Fibroblast of lung (primary cell): ENCODE measurements at places on chromosomes 12 and 14. TPM values are rescaled to one million over a fixed set of nuclear protein-coding genes. Genes with fewer than 3 reads are reported as not detected.

Gene HOXC4
- total RNA-seq = 0.17 and 0.26 TPM in 2 replicates

Gene PROX2
- not detected in 2 replicates for total RNA-seq

Gene TPH2
- total RNA-seq = not detected in 2 replicates

Gene KIF26A
- total RNA-seq = under 0.01 and 2.0 TPM in 2 replicates

Gene TMTC1
- total RNA-seq = 92.5 and 222 TPM in 2 replicates

Gene DNM1L
- 51.4 and 59.6 TPM in 2 replicates for total RNA-seq

DNA sequence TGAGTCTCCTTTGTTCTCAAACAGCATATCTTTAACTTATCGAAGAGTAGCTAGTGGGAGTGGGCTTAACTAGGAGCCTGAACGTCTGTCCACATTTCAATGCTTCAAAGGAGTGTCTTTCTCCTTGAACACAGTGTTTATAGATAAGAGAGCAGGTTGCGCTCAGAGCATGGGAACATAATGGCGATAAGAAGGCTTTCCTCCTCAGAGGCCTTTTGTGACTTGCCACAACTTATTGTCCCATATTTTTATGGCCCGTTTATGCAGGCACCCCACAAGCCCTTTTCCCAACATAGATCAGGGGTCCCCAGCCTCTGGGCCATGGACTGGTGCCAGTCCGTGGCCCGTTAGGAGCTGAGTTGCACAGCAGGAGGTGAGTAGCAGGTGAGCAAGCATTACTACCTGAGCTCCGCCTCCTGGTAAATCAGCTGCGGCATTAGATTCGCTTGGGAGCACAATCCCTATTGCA is 2.6 kb upstream of the DDX47 start:
- no peaks in the 10 kb centered on the region for H3K36me3 ChIP-seq
- H3K27ac ChIP-seq = no peak overlapping the region
- no peak overlapping the region for H3K4me3 ChIP-seq
- peaks cover 7% of the 10 kb centered on the region for H3K4me1 ChIP-seq
- DNase-seq = no peak

DNA sequence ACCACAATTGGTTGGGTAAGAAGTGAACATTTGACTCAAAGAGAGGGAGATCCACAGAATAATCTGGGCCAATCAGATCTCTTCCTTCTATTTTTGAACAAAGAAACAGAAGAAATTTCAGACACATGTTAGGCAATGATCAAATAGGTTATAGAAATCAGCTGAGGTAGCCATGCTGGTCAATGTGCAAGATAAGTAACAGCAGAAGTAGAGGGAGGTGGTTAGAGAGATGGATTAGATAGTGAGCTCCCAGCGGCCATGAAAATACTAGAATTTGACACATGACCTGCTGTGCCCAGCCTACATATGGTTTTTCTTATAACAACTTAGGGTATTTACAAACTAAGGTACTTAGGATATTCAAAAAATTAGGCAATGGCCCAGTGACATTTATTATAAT is 230.9 kb upstream of the ARID2 start:
- H3K4me3 ChIP-seq = no peak overlapping the region
- no peak overlapping the region for H3K27ac ChIP-seq
- no peaks in the 10 kb centered on the region for H3K27me3 ChIP-seq
- no peaks in the 10 kb centered on the region for H3K36me3 ChIP-seq

DNA sequence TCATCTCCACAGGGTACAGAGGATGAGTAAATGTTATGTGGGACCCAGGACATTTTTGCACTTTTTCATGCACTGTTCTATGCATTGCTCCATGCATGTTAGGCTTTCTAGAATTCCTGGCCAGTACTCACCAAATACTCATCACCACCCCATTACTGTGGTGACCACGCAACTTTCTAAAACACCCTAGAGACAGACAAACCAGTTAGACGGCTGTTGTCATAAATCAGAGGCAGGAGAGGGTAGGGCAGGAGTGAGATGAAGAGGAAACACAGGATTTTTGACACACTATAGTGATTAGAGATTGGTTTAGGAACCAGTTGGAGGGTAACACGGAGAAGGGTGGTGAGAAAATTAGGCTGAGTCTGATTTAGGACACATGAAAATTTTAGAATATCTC is 59.3 kb downstream of the IFNG start:
- no peak for DNase-seq
- H3K4me1 ChIP-seq = no peaks in the 10 kb centered on the region
- H3K27ac ChIP-seq = no peak overlapping the region
- no peaks in the 10 kb centered on the region for H3K36me3 ChIP-seq
- H3K27me3 ChIP-seq = no peaks in the 10 kb centered on the region
- no peak overlapping the region for H3K4me3 ChIP-seq

DNA sequence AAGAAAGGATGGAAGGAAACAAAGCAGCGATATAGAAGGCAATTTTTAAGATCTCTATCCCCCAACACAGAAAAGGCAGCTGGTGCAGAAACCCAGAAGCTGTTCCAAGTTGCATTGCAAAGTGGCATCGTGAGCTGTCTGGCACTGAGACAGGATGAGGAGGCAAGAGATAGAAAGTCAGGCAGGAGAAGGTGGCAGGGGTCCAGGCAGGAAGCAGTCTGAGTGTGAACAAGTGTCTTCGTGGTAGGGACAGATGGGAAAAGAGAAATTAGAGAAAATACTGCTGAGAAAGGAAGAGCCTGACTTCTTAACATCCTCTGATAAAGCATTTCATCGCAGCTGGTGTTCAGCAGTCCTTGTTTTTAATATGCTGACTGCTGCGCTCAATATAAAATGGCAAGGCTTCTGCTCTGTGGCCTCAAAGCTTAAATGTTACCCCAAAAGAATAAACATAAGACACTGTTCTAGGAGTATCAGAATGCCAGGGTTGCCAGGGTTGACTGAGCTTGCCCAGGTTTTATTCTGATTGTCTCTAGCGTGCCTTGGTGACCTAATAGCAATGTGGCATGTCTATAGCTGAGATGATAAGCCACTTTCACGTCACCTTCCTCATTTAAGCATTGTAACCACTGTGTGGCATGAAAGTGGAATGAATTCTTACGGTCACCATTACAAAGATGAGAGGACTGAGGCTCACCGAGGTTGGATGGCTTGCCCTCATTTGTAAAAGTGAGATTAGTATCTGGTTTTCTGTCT is 397.6 kb downstream of the NUAK1 start:
- no peak overlapping the region for H3K4me3 ChIP-seq
- H3K27ac ChIP-seq = no peak overlapping the region
- peak; percentile 28 for DNase-seq
- no peaks in the 10 kb centered on the region for H3K4me1 ChIP-seq
- no peaks in the 10 kb centered on the region for H3K36me3 ChIP-seq
- H3K27me3 ChIP-seq = no peaks in the 10 kb centered on the region

- no peak overlapping the region for H3K4me3 ChIP-seq
- no peaks in the 10 kb centered on the region for H3K36me3 ChIP-seq
- peaks cover 3% of the 10 kb centered on the region for H3K4me1 ChIP-seq
- no peak for DNase-seq
Measured at GRCh38 chr14:30998100-30998706, 27.2 kb upstream of the AP4S1 start.

GRCh38 chr14:33332497-33332896 is 393.8 kb downstream of the NPAS3 start:
- DNase-seq = no peak
- no peak overlapping the region for H3K4me3 ChIP-seq
- H3K27me3 ChIP-seq = no peaks in the 10 kb centered on the region
- no peaks in the 10 kb centered on the region for H3K4me1 ChIP-seq

DNA sequence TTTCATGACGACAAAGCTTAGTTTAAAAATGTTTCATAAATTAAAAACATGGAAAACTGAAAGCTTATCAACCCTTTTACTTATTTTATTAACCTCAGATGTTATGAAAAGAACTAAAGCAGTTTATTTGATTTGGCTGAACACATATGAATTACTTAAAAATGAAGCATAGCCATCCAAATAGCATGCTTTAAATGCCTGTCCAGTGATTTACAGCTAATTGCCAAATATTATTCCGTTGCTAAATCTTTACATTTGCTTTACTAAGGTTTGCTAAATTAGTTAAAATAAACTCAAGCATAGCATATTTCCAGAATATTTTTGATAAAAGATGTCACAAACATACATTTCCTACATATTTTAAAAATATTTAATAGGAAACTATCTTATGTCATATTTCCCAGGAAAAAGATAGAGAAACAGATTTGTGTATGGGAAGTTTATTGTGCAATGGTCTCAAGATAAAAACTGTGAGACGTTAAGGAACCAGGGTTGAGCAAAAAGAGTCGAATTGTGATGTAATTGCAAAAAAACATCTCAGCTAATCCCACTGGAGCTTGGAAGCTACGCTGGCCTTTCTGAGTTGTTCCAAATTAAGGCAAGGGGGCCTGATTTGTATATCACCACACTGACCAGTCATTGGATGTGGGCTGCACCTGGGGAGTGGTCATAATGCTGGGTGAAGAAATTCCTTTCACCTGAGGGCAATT is 25.8 kb downstream of the GPR135 start:
- DNase-seq = peak; percentile 81
- no peaks in the 10 kb centered on the region for H3K36me3 ChIP-seq
- peaks cover 17% of the 10 kb centered on the region for H3K4me1 ChIP-seq
- H3K27me3 ChIP-seq = no peaks in the 10 kb centered on the region

DNA sequence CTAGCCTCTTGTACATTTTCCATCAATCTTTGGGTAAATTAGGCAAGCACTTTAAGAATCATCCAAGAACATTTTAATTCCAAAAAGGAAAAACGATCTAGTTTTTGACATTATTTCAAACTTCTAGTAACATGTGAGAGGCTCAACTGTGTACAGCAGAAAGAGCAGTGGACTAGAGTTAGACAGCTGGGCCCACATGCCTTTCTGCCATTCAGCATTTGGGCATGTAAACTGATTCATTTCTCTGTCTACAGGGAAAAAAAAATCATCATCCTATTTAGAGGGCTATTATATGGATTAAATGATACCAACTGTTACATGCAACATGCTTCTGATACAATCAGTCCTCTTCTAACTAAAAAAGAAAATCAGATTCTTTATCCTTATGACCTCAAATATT is 17.7 kb downstream of the ATP2B1 start:
- no peak overlapping the region for H3K27ac ChIP-seq
- H3K36me3 ChIP-seq = no peaks in the 10 kb centered on the region
- H3K4me1 ChIP-seq = peaks cover 2% of the 10 kb centered on the region
- no peaks in the 10 kb centered on the region for H3K27me3 ChIP-seq
- no peak overlapping the region for H3K4me3 ChIP-seq
- peak; percentile 51 for DNase-seq

DNA sequence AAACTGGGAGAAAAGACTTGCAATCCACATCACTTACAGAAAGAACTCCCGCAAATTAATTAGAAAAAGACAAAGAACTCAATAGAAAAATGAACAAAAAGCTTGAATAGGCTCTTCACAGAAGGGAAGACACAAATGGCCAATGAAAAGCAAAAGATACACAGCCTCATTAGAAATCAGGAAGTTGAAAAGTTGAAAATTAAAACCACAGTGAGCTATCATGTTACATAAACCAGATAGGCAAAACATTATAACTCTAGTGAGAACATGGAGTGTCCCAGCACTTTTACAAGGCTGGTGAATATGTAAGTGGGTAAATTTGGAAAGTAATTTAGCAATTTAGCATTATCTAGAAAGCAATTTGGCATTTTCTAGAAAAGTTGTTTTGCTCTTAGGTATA is 158.4 kb upstream of the RASSF8 start:
- no peaks in the 10 kb centered on the region for H3K4me1 ChIP-seq
- H3K36me3 ChIP-seq = no peaks in the 10 kb centered on the region
- no peak overlapping the region for H3K27ac ChIP-seq

GRCh38 chr14:60963761-60964160 is 17.1 kb downstream of the TRMT5 start:
- no peaks in the 10 kb centered on the region for H3K27me3 ChIP-seq
- DNase-seq = no peak
- H3K4me1 ChIP-seq = no peaks in the 10 kb centered on the region
- no peak overlapping the region for H3K4me3 ChIP-seq
- no peak overlapping the region for H3K27ac ChIP-seq

DNA sequence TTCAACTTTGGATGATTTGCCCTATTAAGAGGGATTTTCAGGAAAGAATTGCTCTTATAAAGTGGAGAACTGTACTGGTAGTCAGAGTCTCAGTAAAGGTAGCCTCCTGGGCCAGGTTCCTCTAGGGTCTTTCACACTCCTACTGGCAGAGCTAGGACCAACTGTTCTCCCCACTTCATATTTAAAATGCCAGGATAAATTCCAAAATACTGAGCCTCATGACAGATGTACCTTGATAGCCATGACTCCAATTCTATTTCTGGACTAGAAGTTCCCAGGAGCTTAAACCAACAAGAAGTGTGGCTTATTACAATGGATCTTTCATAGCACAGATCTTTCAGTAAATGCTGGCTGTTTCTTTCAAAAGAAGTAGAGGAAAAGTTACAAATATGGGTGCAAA is 126.5 kb downstream of the C12orf75 start:
- no peak for DNase-seq
- no peak overlapping the region for H3K4me3 ChIP-seq
- no peaks in the 10 kb centered on the region for H3K27me3 ChIP-seq
- no peaks in the 10 kb centered on the region for H3K36me3 ChIP-seq

- no peaks in the 10 kb centered on the region for H3K27me3 ChIP-seq
- H3K36me3 ChIP-seq = no peaks in the 10 kb centered on the region
- peaks cover 20% of the 10 kb centered on the region for H3K4me1 ChIP-seq
- peak; percentile 79 for DNase-seq
- no peak overlapping the region for H3K4me3 ChIP-seq
Measured at GRCh38 chr12:75781532-75782046, 250.0 kb downstream of the PHLDA1 start.

GRCh38 chr14:80381807-80382363 is 170.6 kb upstream of the DIO2 start:
- no peaks in the 10 kb centered on the region for H3K36me3 ChIP-seq
- no peak overlapping the region for H3K27ac ChIP-seq

DNA sequence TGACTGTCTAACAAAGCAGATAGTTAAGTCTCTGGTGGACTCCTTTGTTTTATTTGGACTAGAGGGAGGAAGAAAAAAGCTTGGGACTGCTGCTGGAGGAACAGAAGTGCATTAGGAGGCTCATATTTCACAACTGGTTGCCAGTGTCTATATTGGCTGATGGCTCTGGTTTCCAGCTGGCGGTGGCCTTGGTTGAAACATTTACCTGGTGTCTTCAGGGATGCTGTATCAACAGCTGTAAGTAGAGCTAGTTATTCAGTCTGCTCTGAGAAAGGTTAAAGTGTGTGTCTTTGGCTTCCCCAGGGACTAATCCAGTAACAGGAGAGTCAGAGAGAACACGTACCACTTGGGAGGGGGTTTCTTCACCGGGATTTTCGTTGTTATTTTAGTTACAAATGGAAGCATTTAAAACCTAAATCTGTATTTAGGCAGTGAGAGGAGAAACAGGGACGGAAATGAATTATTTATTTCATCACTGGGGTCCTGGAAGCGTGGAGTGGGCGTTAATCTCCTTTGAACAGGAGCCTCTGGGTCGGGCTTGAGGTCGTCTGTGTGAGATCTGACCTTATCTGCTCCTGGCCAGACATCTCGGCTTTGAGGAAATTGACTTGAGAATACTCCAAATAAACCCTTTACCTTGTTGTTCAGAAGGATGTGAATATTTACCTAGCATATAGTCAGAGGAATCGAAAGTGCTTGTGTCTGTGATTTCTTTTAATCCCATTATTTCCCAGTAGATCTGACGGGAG is 149.9 kb downstream of the NRXN3 start:
- H3K4me1 ChIP-seq = no peaks in the 10 kb centered on the region
- H3K27ac ChIP-seq = no peak overlapping the region
- no peak for DNase-seq
- H3K4me3 ChIP-seq = no peak overlapping the region
- no peaks in the 10 kb centered on the region for H3K36me3 ChIP-seq
